ENCODE measurements at places on chromosomes 5 and 9.

DNA sequence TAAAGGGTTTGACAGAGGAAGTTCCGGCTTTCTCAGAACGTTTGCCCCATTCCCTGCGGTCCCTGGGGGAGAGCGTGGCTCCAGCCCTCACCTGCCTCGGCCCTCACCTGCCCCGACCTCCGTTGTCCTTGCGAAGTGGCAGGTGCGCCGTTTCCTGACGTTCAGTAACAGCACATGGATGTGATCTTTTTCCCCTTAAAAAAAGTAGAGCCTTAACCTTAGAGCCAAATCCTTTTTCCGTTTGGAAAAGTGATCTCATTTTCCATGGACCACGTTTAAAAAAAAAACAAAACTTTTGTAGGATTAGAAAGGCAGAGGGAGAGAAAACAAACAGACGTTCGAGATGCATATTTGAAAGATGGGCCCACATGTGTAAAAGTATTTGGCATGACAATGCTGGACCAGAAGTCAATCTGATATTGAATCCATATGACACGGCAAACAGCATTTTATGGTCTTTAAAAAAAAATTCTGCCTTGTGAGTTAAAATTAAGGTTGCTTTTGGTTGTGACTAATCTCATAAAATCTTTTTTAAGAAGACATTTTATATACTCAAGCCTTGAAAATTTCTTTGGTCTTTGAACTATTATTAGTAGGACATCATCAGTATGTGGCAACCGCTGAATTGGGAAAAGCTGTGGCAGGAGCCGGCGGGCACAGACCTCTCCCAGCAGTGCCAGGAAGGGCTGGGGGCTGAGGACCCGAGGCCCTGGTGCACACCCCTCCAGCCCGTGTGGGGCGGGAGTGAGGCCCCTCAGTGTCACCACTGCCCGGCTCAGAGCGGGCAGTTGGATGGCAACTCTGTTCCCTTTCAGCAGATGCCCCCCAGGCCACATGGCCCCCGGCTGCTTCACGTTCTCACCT, 42.5 kb upstream of the EXOC3 start:
- peak; percentile 78 for DNase-seq

- DNase-seq: peak; percentile 16
Observed at GRCh38 chr5:119583684-119584083, 45.7 kb upstream of the FAM170A start.

GRCh38 chr9:126419475-126419874, 92.8 kb downstream of the MVB12B start:
- no peak for DNase-seq

DNA sequence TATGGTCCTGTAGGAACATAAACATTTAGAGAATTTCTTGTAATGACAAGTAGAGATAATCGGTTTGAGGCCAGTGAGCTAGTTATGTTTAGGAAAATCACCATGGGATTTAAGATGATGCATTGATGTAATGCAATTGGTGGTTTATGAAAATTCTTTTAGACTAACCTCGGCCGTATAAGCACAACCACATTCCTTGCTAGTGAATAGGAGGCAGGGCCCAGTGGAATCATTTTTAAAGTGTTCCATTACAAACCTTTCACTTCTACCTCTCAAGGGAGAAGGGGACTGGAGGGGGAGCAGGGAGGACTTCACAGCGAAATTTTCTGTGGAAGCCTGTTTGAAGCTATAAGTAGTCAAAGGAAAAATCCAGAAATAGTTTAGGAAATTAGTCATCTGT, 71.8 kb upstream of the NFIL3 start:
- DNase-seq: peak; percentile 78

DNA sequence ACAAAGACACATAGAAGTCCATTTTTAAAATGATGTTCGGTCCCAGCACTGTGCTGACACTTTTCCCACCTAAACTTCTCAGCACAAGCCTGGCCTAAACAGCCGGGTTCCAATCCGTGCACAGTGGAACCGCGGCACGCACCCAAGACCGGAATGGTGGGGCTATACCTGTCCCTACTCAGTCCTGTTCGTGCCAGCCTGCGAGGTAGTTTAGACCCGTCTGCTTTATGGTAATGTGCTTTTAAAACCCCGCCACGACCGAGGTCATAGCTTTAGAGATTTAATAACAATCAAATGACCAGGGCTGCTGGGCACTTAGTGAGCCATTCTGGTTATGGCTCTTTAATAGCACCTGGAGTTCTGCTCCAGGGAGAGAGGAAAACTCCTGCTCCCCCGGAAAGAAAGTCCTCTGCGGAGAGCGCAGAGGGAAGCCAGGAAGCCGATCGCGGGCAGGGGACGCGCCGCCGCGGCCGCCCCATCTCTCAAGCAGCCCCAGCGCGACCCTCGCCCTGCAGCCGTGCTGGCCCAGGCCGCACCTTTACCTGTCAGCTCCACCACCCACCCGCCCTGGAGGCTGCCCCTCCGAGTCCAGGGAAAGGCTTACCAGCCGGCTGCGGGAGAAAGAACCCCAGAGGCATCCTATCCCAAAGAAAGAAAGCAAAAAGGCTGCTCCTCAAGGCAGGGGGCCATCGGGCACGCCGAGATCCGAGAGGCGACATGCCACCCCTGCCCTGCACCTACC, 511 bp downstream of the ARL15 start:
- DNase-seq: peak; percentile 56

DNA sequence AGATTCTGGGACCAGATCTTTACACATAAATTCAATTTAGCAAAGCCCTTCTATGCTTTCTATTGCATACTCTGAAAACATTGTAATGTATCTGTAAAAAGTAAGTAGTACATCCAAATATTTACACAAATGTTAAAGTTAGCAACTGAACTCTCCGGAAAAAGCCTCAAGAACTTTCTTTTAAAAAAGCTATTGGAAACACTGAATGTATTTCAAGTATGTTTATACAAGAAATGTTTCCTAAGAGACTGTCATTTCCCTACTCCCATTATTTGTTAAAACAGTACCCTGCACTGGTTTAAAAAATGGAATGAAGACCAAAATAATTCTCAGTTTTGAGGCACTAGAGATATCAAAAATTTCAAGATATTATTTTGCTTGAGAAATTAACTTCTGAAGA, 44.8 kb upstream of the TRIM36 start:
- DNase-seq: no peak

DNA sequence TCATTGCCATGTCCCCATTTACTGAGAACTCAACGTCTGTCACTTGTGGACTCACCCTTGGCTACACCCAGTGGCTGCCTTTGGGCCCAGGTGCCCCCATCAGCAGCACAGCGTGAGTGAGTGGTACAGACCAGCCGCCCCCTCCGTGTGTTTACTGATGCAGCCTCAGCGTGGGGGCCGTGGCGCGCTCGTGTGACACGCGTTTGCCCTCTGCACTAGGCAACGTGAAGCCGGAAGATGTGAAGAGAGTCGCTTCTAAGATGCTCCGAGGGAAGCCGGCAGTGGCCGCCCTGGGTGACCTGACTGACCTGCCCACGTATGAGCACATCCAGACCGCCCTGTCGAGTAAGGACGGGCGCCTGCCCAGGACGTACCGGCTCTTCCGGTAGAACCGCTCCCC, 12.4 kb downstream of the PMPCA start:
- DNase-seq: no peak

DNA sequence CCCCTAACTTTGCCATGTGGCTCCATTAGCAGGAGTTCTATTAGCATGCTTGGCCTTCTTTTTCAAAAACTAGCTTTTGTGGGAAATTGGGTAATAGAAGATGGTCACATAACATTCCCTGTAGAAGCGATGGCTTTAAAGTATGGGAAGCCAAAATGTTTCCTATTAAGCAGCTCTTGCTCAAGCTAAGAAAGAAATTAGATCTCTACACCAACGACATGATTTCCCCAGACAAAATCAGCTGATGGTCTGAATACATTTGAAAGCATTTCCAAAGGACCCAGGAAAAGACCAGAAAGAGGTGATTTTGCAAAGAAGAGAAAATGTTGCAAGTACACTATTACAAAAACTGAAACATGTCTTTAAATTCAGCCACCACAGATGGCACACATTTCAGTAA, 4.8 kb upstream of the NFIL3 start:
- no peak for DNase-seq

GRCh38 chr5:125277494-125278154, 531.2 kb upstream of the ZNF608 start:
- peak; percentile 50 for DNase-seq

DNA sequence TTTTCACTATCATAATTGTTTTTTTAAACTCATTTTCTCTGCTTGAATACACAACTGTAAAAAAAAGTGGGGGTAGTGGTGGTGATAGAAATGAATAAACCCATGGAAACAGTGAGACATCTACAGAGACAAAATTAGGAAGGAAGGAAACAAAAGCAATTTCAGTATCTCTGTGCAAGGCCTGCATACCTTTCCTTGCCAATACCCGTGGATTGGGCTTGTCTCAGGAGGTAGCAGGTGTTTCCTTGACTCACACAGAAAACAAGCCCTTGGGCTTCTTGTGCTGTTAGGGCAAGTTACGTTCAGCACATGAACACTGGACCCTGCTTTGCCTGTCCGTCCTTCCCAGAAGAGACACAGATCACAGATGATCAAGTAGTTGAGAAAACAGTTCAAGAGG, 372.2 kb downstream of the ZSWIM6 start:
- no peak for DNase-seq

- DNase-seq: no peak
Observed at GRCh38 chr9:2377117-2377516, 244.5 kb upstream of the VLDLR start.

DNA sequence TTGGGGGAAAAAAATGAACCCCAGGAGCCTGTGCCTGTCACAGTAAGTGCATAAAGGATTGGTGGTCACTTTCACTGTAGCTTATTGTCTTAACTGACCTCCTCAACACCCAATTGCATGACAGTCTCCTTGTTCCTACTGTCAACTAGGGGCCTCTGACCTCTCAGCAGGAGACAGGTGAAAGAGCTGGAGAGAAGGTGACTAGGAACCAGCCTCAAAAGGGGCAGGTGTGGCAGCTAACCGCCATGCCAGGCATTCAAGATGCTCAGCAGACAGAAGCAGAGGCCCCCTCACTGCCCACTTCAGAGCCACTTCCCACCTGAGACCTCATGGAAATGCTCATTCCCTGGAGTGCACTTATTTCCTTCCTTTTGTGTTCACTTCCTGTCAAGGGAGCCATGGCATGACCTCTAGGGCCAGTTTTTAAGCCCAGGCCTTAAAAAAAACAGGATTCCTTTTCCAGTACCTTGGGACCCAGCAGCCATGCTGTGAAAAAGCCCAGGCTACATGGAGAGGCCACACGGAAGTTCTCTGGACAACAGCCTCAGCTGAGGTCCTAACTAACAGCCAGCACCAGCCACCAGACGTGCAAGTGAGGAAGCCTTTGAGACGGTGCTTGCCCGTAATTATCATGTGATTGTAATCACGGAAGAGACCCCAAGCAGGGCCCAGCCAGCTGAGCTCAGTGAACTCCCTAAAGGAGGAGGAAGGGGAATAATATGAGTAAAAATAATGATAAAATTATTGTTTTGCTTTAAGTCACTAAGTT, 74.9 kb downstream of the NSUN2 start:
- no peak for DNase-seq

DNA sequence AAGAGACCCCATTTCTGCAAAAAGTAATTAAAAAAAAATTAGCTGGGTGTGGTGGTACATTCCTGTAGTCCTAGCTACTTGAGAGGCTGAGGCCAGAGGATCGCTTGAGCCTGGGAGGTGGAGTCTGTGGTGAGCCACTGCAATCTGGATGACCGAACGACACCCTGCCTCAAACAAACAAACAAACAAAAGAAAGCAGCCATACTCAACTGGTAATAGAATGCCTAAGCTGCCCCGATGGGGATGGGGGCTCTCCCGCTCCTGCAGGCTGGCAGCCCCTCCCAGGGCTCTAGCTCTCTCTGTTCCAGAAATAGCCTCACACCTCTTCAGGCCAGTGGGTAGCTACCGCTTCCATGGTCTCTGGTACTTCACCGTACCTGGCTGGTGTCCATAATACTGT, 241.8 kb downstream of the FANCC start:
- DNase-seq: no peak

DNA sequence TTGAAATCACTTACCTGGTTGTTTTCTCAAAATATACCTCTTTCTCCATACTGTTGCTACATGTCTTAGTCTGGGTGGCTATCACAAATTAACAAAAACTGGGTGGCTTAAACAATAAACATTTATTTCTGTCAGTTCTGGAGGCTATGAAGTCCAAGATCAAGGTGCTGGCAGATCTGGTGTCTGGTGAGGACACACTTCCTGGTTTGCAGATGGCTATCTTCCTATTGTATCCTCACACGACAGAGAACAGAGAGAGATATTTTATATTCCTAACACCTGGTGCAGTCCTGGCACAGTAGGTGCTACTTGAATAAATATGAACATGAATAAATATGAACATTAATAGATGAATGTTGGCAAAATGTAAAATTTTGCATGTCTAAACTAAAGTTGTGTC, 164.3 kb upstream of the ACOT12 start:
- no peak for DNase-seq

- DNase-seq: no peak
Observed at GRCh38 chr5:140116716-140117115, 2.8 kb downstream of the PURA start.

DNA sequence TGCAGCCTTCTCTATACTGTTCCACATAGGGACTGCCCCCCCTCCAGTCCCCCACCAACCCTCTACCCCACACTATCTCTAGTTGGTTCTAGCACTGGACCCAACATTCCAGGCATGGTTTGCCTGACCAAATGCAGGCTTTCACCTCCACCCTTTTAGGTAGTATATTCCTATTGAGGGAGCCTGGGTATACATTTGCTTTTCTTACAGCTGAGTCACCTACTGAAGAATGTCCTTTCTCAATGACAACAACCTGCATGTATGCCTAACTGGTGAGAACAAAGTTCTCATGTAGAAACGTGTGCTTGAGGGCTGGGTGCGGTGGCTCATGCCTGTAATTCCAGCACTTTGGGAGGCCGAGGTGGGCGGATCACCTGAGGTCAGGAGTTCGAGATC, 8.2 kb downstream of the TNIP1 start:
- DNase-seq: no peak

- DNase-seq: no peak
Observed at GRCh38 chr9:72355153-72355552, 9.9 kb downstream of the ZFAND5 start.

GRCh38 chr9:103990311-103990710, 103.8 kb upstream of the SMC2 start:
- no peak for DNase-seq

DNA sequence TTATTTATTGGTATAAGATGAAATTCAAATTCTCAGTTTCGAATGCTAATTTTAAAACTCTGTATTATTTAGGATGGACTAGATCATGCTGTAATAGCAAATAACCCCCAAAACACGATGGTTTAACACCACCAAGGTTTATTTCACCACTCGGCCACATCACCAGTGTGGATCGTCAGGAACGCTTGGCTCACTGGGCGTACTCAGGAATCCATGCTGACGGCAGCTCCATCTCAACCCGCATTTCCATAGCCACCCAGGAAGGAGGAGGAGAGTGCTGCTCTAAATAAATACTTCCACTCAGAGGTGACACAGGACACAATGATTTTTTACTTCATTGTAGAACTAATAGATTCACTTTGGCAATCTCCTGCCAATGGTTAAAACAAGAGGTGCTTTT, 347.4 kb downstream of the SH3GL2 start:
- DNase-seq: peak; percentile 21

DNA sequence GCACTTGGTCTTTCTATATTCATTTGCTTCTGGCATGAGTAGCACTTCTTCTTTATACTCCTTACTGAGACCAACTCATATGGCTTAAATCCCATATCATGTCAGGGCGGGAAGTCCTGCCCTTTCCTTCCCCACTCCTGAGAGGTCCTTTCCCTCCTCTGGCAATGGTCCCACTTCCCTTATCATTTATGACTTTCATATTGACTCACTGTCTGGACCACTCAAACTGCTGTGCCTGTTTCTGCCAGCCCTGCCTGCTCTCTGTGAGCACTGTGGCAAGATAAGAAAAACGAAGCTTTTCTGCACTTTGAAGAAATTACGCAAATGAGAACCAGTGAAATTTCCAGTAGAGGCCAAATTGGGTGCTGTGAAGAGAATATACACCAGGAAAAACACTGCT, 58.1 kb downstream of the ZNF474 start:
- DNase-seq: no peak

All from AG20443 (cell line).